Activated CD4-positive, alpha-beta T cell treated with anti-CD3 and anti-CD28 coated beads, Interleukin-2, amount 50 U/mL, for 4 hours (primary cell): ENCODE measurements at places on chromosomes 3 and 15.

GRCh38 chr3:150179330-150179729 is 208.6 kb upstream of the PFN2 start:
- DNase-seq: no peak

DNA sequence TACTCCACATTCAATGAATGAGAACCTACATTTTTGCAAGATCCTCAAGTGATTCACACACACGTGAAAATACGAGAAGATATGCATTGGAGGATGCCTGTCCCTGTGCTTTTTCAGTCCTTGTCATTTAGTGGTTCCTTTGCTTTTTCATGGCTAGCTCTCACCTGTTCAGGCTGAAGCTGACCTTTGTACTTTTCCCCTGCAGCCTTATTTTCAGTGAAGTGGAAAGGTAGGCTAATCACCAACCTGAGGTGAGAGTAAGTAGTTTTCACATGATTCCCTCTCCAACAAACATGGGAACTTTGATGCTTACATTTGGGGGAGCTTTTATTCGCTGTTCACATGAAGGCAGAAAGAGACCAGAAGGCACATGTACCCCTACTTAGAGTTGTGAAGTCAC is 8.3 kb downstream of the ITPR1 start:
- no peak for DNase-seq

DNA sequence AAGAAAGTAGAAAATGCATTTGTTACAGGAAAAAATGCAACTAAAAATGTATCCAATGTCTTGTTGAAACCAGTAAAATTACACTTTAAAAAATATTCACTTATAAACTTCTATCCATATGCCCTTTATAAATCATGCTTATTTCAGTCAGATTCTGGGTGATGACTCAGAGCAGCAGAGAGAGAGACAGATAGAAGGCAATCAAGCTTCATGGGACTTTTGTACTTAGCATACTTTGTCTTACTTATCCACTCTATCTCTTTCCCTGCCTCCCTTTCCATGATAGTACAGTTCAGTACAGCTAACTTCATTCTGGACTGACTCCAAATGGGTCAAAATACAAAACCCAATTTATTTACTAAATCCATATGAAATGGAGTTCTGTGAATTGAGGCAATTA is 1438.2 kb downstream of the ZPLD1 start:
- no peak for DNase-seq

DNA sequence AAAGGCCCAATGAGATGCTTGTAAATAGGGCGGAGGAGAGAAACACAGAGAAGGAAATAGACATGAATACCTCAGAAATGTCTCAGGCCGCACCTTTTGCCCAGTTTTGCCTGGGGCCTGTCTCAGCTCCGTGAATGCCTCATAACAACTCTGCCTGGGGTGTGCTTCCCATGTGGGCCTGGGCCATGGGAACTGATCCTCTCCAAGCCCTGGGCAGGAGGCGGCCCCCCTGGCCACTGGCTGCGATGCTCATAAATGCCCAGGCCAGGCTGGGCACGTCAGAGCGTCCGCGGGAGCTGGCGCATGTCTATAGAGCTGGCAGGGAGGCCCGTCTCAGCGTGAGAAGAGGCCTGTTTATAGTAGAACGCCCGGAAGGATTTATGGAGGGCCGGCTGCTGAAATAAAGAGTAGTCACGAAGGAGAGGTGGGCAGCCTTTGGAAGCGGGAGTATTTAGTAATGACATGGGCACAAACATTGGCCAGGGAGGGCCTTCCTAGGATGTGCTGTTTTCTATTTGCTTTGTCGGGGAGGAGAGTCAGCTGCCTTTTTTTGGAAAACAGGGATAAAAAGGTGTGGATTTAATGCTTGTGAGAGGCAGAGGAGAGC is 85.9 kb upstream of the IGF1R start:
- no peak for DNase-seq

DNA sequence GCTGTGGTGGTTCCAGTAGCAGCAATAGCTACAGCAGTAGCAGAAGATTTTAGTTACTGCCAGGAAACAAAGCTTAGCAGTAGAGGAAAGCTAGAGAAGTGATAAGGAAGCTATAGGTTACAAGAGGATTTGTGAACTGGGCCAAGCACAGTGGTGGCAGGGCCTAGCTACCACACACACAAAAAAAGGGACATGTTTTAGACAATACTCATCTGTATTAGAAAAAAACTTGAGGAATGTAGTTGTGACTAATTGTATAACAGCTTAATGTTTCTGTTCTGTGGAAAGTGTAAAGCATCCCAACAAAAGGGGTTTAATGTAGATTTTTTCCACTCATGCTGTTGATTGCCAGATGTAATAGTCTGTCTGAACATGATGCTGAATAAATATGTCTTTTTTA is 29.9 kb upstream of the PFN2 start:
- DNase-seq: no peak

- DNase-seq: no peak
Observed at GRCh38 chr3:21835264-21835663, 84.3 kb upstream of the ZNF385D start.

DNA sequence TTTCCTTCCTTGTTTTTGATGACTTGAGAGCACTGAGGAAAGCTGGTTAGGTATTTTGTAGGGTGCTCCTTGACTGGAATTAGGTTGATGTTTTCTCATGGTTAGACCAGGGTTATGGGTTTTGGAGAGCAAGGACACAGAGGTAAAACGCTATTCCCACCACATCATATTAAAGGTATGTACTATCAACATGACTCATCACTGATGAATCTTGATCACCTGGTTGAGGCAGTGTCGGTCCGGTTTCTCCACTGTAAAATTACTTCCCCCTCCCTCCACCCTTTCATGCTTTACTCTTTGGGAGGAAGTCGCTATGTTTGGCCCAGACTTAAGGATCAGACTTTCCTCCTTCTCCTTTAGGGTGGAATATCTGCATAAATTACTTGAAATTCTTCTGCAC is 201.6 kb downstream of the EDEM1 start:
- no peak for DNase-seq

- DNase-seq: no peak
Observed at GRCh38 chr3:113185194-113185835, 26.0 kb upstream of the BOC start.

- DNase-seq: no peak
Observed at GRCh38 chr15:63969652-63970421, 76.4 kb downstream of the DAPK2 start.

DNA sequence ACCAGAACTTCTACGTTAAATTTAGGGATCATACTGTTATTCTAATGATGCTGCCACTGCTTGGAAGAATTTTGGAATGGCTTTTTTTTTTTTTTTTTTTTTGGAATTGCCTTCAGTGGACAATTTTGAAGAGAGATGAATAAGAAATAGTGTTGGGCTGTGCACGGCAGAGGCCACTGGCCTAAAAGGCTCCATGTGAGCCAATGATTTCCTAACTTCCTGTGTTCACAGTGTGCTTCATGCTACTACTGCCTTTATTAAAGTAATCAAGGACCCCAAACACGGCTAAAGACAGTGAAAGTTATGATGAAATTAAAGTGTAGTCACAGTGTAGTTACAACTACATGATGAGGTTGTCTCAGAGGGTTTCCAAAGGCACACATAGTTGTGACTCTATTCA is 100.8 kb upstream of the TNFAIP8L3 start:
- DNase-seq: no peak

- DNase-seq: no peak
Observed at GRCh38 chr3:177333533-177334520, 136.5 kb upstream of the TBL1XR1 start.

GRCh38 chr3:87145553-87145952 is 81.6 kb upstream of the CHMP2B start:
- DNase-seq: no peak

- DNase-seq: no peak
Observed at GRCh38 chr3:156187146-156187769, 66.9 kb downstream of the KCNAB1 start.

GRCh38 chr15:91255670-91256192 is 155.7 kb downstream of the SV2B start:
- DNase-seq: no peak

DNA sequence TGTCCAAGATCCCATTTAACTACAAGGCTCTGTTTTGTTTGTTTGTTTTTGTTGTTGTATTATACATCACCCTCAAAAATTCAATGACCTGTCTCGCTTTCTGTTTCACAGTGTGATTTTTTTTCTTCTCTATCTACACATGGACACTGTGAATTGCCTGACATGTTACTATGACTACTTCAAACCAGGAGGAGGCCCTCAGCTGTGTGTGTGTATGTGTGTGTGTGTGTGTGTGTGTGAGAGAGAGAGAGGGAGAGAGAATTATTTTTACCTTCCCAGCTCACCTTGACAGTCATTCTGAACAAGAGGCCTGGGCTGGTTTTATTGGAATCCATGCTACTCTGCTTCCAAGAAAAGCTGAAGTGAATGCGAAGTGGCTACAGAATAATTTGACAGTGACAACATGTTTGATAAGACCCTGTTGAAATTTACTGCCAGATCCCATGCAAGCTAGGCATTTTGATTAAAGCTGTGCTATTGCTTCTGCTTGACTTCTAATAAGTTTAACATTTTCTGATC is 841.4 kb downstream of the NSUN3 start:
- DNase-seq: no peak

- peak; percentile 23 for DNase-seq
Observed at GRCh38 chr15:41501931-41502794, 8.5 kb downstream of the ITPKA start.

- DNase-seq: no peak
Observed at GRCh38 chr15:37733628-37734027, 200.8 kb upstream of the TMCO5A start.

DNA sequence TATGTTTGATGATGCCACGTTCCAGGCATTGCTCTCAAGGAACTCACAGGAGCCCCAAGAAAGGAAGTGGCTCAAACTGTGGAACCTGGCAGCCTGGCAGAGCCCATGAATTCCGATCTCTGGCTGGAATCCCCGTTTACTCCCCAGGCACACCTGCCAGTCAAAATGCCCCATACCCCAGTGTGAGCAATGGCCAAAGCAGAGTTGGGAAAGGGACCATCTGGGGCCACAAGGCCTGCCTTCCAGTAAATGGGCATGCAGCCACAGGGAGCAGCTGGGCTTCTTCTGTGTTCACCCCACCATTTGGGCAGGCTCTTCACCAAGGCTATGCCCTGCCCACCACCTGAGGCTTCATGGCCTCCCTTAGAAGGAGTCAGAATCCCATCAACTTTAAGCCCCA is 257.0 kb upstream of the GOLGA6L4 start:
- no peak for DNase-seq

DNA sequence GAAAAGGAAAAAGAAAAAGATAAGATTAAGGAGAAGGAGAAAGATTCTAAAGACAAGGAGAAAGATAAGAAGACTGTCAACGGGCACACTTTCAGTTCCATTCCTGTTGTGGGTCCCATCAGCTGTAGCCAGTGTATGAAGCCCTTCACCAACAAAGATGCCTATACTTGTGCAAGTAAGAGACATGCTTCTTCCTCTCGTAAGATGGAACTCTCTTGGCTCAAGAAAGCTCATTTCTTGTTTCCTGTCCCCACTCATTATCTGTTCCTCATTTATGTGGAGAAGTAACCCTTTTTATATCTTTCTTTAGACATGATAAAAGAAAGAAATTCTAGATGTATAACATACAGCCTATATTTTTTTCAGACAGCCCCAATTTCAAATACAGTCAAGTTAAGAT is 101.4 kb downstream of the KLHL25 start:
- no peak for DNase-seq

- no peak for DNase-seq
Observed at GRCh38 chr3:50304601-50305000, 1.2 kb upstream of the HYAL1 start.

DNA sequence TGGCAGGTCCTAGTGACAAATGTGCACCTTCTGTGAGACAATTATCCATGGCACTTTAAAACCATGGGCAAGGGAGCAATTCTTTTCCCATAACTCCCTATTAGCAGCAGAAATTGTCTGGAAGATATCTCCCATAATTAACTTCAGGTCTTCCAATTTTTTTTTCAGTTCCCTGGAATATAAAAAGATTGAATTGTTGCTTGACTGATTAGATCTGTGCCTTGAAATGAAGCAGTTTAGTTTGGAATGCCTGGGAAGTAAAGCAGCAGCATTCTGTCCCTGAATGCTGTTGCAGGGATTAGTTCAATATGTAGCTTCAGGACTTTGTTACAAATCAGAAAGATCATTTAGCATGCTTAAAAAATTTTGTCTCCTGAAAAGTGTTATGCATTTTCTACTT is 137.0 kb upstream of the GOLGA6L4 start:
- no peak for DNase-seq
